ENCODE measurements at places on chromosomes 1 and 21.

- DNase-seq = no peak
Measured at GRCh38 chr1:89918127-89918793, 76.7 kb upstream of the ZNF326 start.

GRCh38 chr1:51058858-51059257, 43.2 kb upstream of the C1orf185 start:
- no peak for DNase-seq

- DNase-seq = no peak
Measured at GRCh38 chr1:198575798-198576641, 35.5 kb upstream of the ATP6V1G3 start.

DNA sequence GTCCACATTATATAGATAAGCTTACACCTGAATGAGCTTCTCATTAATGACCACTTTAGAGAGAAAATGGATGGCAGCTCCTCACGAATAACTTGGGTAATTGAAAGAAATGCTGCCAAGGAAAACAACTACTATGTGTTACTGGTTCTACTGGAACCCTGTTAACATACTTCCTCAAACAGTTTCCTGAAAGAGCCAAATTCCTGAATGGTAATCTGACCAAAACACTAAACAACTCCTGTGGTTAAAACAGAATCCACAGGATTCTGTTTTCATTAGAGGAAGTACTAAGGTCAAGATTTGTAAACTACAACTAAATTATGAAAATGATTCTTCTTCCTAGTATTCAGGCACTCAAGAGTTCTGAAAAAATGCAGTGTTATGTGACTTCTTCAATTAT, 107.2 kb downstream of the DNM3 start:
- DNase-seq = no peak

DNA sequence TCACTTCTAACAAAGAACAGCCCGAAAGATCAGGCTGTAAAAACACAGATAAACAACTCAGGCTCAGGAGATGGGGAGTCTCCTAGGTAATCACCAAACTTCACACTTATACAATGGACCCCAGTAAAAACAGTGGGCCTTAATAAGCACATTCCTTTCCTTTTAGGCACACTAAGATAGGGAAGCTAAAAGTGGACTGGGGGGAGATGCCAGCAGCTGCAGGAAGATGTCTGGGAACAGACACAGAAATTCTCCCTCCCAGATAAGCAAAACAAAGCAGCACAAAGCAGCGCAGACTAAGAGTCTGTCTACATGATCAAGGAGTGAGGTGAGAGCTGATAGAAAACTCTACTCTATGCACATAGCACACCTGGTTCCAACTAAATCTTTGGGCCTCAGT, 29.0 kb upstream of the CTBS start:
- DNase-seq = no peak

DNA sequence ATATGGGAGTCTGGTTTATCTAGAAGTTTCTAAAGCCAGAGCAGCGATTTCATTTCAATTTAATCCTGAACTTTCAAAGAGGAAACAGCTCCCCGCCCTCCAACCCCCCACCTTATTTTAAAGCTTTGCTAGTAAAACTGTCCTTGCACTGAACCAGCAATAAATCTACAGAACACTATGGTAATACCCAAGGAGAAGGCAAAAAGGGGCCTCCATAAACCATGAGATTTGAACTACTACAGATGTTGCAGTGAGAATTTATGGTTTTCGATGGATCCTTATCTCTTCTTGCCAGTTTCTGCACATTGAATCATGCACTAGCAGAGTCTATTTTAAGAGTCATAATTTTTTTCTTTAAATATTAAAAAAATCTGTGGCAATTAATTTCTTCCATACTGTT, 64.8 kb upstream of the BEND5 start:
- DNase-seq = no peak

GRCh38 chr21:45502006-45502345, 40.3 kb downstream of the SLC19A1 start:
- no peak for DNase-seq

DNA sequence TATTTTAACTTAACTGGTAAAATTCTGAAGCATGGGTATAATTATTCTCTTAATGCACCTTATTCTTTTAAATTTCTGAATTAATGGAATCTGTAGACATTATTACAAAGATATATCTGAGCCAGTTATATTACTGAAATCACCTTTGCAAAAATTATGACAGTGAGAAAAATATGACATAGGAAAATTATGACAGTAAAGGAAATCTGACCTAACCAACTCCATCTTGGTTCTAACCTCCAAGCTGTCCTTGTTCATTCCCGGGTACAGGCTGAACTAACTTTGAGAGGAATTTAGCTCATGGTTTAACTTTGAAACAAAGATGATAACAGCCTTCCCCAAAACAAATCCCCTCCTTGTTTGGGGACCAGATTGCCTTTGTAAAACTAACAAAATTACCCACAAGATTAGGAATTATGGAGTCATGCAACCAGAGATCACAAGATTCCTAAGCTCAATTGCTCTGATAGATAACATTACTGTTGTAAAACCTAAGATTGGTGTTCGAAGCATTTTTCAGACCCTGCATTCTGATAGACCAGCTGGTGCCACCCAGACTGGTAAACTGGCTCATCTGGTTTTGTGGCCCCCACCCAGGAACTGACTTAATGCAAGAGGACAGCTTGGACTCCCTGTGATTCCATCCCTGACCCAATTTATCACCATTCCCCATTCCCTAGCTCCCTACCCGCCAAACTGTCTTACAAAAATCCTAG, 9.4 kb upstream of the CD55 start:
- no peak for DNase-seq

DNA sequence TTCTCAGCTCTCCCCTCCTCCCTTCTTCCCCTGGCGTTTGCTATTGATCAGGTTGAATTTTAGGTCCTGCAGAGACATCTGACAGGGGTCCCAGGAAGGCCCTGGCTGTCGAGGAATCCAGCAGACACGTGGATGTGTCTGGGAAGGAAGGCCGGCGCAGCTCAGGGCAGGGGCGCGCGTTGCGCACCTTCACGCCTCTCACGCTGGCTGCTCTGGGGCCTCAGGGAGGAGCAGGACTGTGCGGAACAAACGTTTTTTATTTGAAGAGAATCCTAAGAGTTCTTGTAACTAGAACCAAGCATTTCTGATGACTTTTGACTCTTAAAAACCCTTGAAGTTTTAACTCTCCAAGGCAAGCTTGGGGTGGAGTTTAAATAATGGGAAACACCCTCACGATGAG, 54.2 kb downstream of the SLC37A1 start:
- no peak for DNase-seq
